Activated naive CD4-positive, alpha-beta T cell (primary cell): ENCODE measurements at places on chromosomes 5 and 9.

GRCh38 chr5:63923914-63924313, 38.3 kb downstream of the HTR1A start:
- no peak for DNase-seq

DNA sequence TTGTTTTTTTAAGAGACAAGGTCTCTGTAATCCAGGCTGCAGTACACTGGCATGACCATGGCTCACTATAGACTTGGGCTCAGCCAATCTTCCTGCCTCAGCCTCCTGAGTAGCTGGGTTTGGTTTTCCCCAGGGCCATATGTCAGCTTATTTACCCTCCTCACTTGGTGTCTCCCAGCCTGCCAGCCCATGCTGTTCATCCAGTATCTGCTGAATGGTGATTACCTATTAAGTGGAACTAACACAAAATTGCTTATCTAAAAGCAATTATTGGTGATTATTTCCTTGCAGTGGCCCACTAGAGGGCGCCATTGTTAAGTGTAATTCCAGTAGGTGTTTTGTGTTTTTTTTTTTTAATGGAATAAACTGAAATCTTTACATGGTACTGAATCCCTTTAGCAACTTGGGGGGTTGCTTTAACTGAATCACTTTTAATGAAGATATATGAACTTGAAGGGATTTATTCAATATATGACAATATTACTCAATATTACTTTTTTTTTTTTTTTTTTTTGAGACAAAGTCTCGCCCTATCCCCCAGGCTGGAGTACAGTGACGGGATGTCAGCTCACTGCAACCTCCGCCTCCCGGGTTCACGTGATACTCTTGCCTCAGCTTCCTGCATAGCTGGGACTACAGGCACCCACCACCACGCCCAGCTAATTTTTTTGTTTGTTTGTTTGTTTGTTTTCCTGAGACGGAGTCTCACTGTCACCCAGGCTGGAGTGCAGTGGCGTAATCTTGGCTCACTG, 13.8 kb downstream of the EXOSC2 start:
- DNase-seq: peak; percentile 60

GRCh38 chr9:129586245-129586644, 34.7 kb downstream of the C9orf50 start:
- DNase-seq: no peak

- no peak for DNase-seq
Observed at GRCh38 chr5:107067395-107067794, 603.3 kb downstream of the EFNA5 start.

DNA sequence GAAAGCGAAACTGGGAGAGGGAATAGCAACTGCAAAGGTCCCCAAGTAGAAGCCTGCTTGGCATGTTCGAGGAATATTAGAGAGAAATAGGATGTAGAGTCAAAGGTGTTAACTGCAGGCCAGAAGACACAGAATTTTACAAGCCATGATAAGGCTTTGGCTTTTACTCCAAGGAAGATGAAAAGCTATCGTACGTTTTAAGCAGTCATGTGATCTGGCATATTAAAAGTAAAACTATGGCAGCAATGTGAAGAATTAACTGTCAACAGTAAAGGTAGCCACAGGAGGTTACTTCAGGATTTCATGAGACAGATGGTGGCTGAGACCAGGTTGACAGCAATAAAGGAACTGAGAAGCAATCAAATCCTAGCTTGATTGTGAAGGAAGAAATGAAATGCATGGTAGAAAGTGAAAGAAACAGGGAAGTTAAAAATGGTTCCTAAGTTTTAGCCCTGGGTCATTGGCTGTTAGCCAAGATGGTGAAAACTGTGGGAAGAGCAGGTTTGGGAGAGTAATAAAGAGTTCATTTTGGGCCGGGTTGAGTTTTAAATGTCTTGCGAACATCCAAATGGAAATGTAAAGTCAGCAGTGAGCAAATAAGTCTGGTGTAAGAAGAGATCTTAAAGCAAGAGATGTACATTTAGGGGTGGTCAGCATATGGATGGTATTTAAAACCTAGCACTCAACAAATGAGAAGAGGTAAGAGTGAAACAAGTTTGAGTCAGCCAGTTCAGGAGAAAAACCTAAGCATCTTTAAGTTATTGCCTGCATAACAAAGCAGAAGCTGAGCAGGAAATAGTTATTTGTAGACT, 20.3 kb upstream of the TTC33 start:
- DNase-seq: no peak

DNA sequence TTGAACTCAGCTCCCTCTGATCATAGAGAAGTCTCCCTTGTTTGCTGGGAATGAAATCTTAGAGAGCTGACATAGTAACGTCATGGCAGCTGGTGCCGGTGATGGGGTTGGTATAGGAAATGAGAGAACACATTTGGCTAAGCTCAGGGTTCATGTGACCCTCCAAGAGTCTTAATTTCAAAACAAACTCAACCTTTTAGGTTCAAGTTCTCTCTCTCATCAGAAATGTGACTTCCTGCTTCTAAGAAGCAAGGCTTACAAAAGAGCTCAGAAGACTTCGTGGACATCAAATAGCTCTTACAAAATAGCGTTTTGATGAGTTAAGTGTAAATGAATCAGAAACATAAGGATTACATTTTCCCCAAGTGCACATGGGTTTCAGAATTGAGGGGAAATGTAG, 97.3 kb downstream of the PAPPA start:
- no peak for DNase-seq
